ENCODE measurements at places on chromosomes 4 and X.

DNA sequence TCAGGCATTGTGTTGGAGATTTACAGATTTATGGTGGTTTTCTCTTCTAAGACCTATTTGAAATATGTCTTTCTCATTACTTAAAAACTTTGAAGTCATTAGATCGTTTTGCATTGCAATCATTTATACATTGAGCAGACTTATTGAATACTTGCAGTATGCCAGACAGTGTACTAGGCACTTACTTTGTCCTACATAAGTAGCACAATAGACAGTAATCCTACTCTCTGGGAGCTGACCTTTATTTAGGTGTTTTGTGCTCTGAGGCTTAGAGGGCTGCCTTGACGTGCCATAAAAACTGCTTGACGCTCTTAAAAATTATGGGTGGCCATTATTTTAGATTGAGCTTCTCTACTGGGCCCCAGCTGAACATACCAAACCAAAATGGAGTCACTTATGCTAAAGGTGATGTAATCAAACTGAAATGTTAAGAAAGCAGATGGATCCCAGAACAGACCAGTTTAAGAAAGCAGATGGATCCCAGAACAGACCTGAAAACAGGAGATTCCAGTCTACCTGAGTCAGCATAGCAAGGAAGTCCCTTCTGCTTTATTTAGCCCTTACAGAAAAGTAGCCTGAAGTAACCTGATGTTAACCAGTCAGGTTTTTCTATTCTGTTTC, 42.4 kb downstream of the PTTG2 start:
- DNase-seq, result no peak

DNA sequence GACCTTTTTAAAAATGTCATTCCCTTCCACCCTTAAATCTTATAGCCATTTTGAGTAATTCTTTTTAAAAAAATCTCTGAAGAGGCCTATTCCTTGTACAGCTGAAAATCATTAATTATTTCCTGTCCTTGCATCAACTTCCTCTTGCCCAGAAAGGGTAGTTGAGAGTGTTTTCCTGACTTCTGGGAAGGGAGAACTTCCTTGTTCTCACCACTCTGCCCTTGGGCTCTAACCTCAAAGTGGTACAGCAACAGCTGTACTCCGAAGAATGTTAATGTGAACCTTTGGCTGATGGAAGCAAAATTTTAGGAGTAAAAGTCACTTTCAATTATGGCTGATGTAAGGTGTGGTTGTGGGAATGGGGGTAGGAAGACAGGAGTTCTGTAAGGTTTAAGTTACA, 15.1 kb upstream of the FABP2 start:
- DNase-seq, result no peak

DNA sequence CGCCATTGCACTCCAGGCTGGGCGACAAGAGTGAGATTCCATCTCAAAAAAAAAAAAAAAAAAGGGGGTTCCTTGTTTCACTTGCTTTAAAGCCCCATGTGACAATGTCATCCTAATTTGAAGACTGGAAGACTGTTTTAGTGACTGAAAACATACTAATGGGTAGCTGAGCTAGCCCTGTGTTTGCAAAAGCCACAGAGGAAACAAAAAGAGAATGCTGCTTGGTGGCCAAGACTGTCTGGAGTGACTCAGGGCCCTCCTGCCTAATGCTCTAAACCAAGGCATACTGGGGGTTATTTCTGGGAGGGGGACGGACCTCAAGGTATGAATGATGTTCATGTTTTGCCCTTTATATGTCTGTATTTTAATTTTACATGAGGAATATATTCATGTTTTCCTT, 16.0 kb downstream of the HPSE start:
- no peak for DNase-seq

DNA sequence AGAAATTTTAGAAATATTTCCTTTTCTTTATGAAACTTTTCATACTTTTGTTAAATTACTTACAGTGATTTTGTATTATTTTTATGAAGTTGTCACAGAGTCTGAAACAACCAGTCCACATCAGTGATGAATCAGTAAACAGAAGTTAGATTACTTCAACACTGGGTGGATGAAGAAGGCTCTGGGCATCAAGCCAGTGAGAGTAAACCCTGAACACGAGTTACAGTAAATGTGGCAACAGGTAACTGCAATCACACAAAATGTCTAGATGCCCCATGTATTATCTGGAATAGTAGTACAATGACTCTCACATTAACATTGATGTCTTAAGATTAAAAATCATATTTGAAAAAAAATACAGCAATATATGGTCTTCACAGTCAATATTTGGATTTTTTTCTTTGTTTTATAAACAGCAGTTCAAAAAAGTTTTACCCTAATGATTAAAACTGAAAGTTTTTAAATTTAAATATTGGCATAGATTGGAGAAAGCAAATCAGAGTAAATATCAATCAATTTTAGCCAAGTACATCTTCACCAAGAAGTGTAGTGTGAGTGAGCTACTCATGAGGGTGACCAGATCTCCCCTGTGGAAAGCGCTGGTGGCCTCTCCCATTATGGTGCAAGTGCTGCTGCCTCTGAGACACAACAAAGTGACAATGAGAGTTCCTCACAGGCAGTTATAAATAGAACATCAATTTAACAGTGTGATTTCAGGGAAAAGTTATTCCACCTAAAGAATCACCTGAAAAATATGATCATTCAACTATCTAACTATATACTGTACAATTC, 63.2 kb upstream of the UGT2B7 start:
- DNase-seq, result no peak

DNA sequence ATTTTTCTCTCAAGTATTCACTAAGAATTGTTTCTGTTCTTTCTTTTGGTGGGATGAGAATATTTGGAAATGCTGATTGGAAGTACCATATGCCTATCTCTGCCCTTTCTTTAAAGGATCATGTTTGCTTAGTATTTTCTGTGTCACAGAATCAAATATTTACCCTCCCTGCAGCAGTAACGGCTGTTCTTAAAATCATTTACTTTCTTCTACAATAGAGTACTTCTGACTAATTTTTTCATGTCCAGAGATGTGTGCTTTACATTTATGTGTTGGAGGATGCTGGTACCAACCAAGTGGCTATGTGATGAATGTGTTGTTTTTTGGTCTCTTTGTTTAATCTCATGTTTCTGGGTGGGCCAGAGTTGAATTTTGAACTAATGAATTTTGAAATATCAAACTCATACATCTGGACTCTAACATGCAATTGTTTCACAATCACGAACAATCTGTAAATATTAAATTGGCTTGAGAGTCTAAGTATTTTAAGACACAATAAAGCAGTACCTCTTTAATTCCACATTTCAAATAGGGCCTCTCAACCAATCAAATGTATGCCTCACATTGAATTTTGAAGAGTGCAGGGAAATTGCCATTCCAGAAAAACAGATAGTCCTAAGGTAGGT, 59.4 kb upstream of the ARSJ start:
- DNase-seq, result peak; percentile 90
